Jurkat, Clone E6-1 (cell line): ENCODE measurements at places on chromosomes 3 and 15.
A peak's percentile ranks its signal among the peaks of the same experiment; 100 is the strongest.

DNA sequence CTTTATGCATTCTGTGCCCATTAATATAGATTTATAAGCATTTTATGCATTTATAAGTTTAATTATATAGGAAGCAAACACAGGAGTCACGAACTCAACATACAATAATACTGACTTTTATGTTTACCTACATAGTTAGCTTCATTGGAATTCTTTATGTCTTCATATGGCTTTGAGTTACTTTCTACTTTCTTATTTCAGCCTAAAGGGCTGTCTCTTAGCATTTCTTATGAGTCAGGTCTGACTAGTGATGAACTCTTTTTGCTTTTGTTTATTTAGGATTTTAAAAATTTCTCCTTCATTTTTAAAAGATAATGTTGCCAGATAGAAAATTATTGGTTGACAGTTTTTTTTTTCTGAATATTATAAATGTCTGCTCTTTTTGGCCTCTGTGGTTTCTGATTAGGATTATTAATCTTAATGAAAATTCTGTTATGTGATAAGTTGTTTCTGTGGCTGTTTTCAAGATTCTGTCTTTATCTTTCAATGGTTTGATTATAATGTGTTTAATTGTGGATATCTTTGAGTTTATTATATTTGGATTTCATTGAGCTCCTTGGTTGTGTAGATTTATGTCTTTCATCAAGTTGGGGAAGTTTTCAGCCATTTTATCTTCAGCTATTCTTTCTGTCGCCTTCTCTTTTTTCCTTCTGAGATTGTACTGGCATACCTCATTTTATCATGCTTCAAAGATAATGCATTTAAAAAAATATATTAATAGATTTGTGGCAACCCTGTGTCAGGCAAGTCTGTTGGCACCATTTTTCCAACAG lies 54.3 kb downstream of the ATP2C1 start:
- DNase-seq, result no peak

GRCh38 chr15:39538936-39539335 lies 41.9 kb upstream of the THBS1 start:
- no peak for DNase-seq

DNA sequence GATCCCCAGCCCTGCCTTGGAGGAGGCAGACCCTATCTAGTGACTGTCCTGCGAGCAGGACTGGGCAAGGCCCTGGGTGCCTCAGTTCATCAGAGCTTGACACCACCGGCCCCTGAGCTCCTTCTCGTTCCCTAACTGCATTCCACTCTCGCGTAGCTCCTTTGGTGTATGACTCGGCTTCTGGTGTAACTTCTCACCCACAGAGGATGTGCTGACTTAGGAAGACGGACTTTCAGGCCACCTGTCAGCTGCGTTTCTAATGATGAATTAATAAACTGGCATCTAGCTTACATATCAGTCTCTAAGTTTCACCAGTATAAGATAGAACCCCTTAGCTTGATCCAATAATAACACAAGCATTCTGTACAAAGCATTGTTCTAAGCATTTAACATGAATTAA lies 17.5 kb downstream of the ABCF3 start:
- no peak for DNase-seq

DNA sequence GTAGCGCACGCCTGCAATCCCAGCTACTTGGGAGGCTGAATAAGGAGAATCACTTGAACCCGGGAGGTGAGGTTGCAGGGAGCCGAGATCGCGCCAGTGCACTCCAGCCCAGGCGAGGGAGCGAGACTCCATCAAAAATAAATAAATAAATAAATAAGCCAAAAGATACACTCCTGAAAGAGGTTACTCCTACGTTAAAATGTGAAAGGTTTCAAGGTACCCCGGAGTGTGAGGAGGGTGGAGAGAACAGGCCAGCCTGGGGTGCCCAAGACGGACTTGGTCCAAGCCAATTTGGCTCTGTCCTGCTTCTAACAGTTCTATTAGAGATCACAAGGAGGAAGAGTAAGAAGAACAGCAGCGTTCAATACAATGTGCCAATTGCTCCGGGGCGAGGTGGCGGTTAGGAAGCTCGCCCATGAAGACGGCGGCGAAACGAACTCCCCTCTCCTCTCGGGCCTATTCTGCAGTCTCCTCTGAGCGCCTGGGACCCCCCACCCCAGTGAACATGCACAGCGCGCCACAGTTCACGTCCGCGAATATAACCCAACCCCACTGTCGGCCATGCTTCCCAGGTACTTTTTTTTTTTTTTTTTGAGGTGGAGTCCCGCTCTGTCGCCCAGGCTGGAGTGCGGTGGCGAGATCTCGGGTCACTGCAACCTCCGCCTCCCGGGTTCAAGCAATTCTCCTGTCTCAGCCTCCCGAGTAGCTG lies 942 bp downstream of the ELP6 start:
- DNase-seq, result peak; percentile 14

- DNase-seq, result no peak
Observed at GRCh38 chr3:133401374-133402135, 1.7 kb downstream of the BFSP2 start.

- no peak for DNase-seq
Observed at GRCh38 chr3:108899530-108899929, 54.1 kb downstream of the GUCA1C start.

DNA sequence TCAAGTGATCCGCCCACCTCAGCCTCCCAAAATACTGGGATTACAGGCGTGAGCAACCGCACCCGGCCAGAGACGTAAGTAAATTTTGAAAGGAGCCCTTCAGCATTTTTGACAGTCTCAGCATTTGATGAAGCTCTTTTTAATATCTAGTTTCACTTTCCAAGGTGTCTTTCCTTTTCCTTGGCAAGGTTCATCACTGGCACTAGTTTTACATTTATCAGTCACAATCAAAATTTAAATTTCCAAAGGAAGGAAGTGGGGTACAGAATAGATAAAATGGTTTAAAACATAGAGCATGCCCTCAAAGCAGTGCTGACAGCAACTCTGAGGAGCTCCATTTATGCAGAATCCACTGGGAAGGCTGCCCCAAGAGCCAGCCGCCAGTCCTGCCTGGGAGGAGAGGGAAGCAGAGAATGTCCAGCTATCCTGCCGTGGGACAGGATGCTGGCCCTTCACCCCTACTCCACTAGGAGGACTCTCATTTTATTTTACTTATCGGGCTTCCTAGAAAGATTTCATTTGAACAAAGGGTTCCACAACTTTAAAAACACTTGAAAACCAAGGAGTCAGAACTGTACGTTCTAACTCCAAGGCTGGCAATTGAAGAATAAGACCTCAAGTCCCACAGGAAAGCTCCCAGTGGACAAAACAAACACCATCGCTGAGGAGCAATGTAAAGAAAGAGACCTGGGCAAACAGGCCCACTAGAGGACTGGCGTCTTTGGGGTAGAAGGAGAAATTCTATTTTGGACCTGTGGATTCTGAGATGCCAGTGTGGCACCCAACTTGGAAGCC lies 9.9 kb downstream of the SFMBT1 start:
- no peak for DNase-seq

- no peak for DNase-seq
Observed at GRCh38 chr3:86814918-86815655, 175.9 kb downstream of the VGLL3 start.

DNA sequence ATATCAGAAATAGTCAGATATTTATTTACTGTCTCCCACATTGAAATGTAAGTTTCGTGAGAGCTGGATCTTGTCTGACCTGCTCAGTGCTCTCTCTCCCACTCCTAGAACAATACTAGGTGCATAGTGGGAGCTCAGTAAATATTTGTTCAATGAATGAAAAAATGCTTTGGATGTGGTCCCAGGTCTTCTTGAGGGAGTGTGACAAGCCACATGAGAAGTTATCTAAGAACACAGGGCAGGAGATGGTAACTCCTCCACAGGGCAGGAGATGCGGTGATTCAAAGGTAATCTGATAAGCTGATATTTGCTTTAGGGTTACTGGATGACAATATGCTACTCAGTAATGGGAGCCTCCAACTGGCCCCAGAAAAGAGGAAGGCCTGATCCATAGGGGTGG lies 25.8 kb upstream of the PLA2G4E start:
- DNase-seq, result no peak

DNA sequence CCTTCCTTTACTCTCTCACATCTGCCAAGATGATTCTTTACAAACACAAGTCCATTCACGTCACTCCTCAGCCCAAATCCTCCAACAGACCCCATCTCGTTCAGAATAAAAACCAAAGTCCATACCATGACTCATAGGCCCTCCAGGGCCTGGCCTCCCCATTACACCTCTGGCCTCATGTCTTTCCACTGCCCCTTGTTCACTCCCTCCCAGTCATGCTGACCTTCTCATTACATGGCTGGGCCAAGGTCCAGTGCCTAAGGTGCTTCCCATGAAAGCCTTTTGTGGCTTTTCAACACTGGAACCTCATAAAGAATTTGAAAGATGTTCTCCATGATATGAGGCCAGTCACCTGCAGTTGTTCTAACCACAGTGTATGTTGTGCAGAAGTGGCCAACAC lies 44.5 kb downstream of the NEK10 start:
- DNase-seq, result no peak

GRCh38 chr15:33506781-33507296 lies 196.1 kb downstream of the RYR3 start:
- no peak for DNase-seq

DNA sequence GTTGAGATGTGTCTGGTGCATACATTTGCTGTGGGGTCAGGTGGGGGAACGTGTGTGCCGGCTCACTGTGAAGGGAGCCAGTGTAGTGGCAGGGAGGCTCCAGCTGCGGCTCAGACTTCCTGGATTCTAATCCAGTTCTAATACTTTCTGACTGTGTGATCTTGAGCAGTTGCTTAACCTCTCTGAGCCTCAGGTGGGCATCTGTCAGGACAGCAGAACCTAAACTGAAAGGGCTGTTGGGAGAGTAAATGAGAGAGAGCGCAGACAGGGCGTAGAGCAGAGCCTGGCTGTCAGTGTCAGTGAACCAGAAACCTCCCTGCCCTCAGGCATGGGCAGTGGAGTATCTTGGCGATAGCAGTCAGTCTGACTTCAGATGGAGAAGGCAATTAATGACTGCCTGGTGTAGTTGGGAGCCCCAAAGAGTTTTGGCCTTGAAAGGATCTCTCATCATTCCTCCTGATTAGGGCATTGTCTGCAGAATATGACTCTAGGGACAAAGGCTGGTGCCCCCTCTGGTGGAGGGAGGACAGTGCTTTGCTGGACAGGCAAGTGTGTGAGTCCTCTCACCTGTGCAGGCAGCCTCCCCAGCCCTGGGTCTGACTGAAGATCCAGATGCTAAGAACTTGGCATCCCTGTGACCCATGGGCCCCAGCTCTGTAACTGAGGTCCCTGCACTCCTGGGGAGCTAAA lies 9.6 kb downstream of the KBTBD13 start:
- no peak for DNase-seq

DNA sequence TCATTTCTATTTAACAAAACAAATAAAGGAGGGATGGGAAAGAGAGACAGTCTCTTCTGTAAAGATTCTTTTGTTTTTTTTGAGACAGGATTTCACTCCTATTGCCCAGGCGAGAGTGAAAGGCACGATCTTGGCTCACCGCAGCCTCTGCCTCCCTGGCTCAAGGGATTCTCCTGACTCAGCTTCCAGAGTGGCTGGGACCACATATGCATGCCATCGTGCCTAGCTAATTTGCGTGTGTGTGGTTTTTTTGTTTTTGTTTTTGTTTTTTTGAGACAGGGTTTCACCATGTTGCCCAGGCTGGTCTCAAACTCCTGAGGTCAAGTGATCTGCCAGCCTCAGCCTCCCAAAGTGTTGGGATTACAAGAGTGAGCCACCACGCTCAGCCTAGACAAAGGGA lies 23.3 kb downstream of the STAG1 start:
- no peak for DNase-seq

GRCh38 chr3:143366672-143367071 lies 247.1 kb downstream of the CHST2 start:
- DNase-seq, result no peak

DNA sequence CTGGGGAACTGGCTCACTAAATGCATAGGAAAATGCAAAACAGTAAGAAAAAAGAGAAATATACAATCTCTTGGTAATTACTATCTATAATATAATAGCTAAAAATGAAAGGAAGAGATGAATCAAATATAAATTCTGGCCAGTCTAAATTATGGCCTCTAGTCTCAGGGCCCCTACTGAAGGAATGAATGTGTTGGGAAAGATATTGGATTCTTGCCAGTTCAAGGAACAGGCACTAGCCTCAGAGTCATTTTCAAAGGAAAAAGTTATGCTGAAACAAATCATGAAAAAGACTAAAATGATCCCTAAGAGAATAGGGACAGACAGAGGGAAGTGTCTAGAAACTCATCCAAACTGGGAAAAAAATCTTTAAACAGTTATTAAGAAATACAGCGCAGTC lies 62.4 kb downstream of the C3orf80 start:
- no peak for DNase-seq

- no peak for DNase-seq
Observed at GRCh38 chr15:27776501-27776900, 322.6 kb downstream of the OCA2 start.

GRCh38 chr3:183287301-183287971 lies 34.4 kb downstream of the B3GNT5 start:
- DNase-seq, result no peak

DNA sequence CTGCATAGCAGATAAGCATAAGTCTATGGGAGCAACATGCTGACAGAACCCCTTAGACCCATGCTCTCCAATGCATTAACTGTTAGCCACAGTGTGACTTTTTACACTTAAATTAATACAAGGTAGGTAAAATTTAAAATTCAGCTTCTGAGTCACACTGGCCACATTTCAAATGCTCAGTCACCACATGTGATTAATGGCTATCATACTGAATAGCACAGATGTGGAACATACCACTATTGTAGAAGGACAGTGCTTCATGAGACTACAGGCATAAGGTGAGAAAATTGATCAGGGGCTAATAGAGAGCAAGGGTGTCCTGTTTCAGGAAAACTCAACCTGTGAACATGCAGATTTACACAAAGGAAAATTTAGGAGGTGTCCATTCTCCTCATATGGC lies 357.0 kb upstream of the SEMA6D start:
- no peak for DNase-seq

DNA sequence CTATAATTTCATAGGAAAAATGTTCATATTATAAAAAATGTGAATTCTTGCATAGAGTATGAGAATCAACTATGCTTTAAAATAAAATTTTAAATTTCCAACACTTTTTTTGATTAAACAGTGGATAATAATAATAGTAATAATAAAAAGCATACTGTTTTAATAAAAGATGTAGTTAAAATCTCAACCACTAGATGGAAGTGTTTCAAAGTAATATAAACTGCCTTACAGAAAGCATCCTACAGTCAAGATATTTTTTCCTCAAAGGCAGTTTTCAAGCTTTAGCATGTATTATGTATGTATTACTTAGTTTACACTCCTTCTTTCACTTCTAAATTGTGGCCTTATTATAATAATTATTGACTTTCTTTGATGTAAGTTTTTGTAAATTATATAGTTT lies 217.5 kb downstream of the CHL1 start:
- peak; percentile 0 for DNase-seq

- no peak for DNase-seq
Observed at GRCh38 chr15:73362900-73363299, 5.9 kb downstream of the HCN4 start.

DNA sequence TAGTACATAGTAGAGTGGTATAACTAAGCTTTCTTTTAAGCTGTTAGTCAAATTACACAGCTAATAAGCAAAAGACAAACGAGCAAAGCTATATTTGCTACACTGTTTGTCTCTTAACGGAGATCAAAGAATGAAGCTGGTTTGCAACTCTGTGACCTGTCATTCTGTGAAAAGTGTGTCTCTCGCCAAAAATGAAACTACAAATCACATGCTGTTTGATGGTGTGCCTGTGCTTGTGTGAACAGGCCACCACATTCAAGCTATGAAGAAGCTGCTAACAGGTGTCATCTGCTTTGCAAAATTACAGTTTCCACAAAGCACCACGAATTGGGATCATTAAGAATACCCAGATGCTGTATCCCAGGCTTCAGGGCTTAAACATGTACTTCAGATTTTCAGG lies 667.8 kb upstream of the NAALADL2 start:
- peak; percentile 2 for DNase-seq
